Activated effector memory CD4-positive, alpha-beta T cell treated with Interleukin-2 at 50 U/mL for 16 hours (primary cell): ENCODE measurements at places on chromosomes 6 and 20.

DNA sequence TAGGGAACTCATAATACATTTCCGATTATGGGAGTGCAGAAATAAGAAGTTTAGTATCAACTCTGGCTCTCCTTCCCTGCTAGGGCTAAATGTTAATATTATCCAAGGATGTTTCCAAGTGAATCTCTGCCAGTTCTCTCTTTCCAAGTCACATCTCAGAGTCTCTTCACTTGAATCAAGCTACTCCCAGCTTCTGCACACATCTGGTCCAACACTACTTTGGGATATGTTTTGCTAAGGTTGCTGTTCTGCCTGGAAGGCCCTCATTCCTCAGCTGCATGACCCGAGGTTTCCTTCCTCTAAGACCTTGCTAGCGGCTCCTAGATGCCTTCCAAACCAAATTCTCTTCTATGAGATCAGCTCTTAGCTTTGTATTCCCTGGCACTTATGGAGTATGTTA is 331.8 kb downstream of the GJA1 start:
- no peak for DNase-seq

GRCh38 chr6:4303638-4304037 is 168.3 kb upstream of the ECI2 start:
- DNase-seq: no peak

GRCh38 chr20:16617056-16617455 is 43.8 kb upstream of the KIF16B start:
- DNase-seq: no peak

GRCh38 chr20:32326504-32326845 is 31.7 kb upstream of the ASXL1 start:
- DNase-seq: no peak

DNA sequence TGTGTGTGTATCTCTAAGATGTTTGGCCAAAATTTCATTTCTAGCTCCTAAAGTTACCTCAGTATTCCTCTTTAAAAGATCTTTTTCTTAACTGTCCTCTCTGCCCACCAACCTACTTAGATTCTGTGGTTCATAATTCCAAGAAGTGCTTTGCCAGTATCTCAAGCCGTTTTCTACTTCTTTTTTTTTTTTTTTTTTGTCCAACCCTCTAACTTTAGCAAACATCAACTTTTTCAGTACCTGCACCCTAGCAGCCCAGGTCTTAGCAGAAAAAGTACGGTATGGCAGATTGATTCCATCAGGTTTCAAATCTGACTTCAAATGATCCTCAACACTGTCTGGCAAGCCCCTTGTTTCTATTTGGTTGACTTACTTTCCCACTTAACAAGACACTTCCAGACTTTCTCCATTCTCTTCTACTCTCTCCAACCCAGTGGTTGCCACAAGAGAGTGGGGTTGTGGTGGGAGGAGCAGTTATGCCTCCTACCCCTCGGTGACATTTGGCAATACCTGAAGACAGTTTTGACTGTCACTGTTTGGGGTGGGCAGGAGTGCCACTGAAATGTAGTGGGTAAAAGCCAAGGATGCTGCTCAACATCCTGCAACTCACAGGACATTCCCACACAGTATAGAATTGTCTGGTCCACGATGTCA is 10.8 kb upstream of the MAN1A1 start:
- no peak for DNase-seq

- DNase-seq: no peak
Measured at GRCh38 chr6:162443101-162443500, 284.5 kb downstream of the PRKN start.

DNA sequence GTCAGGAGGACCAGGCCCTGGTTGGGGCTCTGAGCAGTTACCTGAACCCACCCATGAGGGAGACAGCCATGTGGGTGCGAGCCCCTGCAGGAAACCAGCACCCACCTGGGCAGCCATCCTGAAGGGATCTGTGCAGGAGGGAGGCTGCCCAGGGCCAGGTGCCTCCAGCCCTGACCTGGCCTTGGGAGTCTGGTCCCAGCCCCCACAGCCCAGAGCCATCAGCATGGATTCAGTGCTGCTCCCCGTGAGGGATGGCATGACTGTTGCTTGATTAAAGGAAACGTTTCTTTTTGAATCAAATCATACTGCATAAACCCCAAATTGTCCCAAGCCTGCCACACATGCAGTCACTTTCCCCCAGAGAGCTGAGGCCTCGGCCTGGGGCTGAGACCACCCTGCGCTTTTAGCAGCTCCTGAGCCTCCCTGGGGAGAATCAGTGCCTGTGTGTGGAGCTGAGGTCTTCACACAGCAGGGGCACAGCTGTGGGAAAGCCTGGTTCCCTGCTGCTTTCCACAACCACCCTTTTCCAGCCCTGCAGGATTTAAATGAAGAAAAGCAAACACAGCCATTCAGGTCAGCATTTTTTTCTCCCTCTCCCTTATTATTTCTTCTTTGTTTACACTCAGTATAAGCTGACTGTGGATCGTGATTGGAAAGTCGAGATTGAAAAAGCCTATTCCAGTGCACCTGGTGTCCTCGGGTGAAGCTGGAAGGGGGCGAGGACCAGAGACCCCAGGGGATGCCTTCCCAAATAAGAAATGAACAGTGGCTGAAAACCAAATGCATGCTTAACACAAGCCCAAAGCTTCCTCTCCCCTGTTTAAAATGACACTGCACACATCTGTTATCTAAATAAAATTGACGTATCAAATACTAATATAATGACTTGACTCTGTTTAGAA is 283.9 kb downstream of the SMOC2 start:
- no peak for DNase-seq

- DNase-seq: no peak
Measured at GRCh38 chr6:168039849-168040248, 39.2 kb downstream of the FRMD1 start.

DNA sequence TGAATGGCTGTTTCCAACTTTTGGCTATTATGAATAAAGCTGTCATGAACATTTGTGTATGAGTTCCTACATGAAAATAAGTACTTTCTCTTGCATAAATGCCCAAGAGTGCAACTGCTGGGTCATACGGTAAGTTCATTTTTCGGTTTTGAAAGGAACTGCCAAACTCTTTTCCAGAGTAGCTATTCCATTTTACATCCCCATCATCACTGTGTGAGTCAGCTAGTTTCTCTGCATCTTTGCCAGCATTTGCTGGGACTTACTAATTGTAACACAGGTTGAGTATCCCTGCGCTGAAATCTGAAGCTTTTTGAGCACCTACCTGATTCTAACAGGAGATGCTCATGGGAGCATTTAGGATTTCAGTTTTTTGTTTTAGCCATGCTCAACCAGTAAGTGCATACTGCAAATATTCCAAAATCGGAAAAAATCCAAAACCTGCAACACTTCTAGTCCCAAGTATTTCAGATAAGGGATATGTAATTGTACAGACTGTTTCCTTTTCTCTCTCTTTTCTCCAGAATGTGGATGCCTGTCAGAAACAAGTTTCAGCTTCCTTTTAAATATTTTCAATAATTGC is 118.4 kb downstream of the DTNBP1 start:
- DNase-seq: no peak

DNA sequence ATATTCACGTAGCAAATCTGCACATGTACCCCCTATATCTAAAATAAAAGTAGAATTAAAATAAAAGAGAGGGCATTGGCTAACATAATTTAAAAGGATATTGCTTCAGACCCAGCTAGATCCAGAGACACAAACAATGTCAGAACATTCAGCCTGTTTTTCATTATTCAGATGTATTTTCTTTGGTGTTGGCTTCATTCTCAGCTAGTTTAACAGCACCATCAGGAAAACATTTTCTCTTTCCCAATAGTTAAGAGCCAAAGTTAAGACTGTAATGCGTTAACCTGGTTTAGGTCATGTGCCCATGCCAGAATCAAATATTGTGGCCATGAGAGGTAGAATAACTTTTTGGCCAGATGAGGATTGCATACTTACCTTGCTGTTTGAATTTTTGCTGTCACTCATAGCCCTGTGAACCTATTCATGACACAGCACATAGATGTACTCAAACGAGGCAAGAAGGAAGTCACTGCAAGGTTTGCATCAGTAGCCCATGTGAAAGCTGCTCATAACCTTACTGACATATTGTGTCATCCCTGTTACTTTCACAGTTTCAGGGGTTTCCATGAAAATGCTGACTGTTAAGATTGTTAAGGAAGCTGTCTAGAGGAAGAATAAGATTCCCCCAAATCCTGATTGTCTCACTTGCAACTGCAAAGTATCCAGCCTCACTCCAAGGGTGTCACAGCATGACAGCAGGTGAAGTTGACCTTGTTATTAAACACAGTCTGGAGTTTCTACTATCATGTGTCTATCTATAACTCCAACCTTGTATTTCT is 233.1 kb downstream of the PACRG start:
- DNase-seq: no peak

GRCh38 chr6:17780061-17780460 is 73.3 kb upstream of the NUP153 start:
- no peak for DNase-seq

GRCh38 chr6:41021832-41022231 is 17.2 kb downstream of the UNC5CL start:
- no peak for DNase-seq
